ENCODE measurements at places on chromosomes 2 and 18. TPM values are rescaled to one million over a fixed set of nuclear protein-coding genes. Genes with fewer than 3 reads are reported as not detected.

Gene CCDC121
- 0.73 TPM for total RNA-seq

Gene RAPGEF4
- 0.92 TPM for total RNA-seq

Gene GPR55
- total RNA-seq, result 0.78 TPM

Gene LGALSL
- 2.6 TPM for total RNA-seq

DNA sequence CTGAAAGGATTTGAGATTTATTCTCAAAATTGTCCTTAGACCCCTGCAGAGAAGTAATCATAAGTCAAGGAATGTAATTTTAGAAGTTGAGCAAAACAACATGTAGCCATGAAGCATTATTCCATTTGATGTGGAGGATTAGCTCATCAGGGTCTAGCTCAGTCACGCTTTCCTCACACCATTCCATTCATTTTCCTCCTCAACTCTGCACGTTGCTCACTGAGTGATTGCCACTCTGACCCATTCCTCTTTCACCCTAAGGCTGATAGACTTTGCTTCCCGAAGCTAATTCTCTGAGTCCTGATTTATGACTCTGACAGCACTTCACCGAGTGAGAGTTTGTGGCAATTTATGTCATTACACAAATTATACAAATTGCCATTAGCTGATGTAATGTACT, 820.6 kb upstream of the PIK3C3 start:
- DNase-seq, result no peak

- DNase-seq, result no peak
Measured at GRCh38 chr18:677145-677544, 19.7 kb downstream of the TYMS start.

- no peak for DNase-seq
Measured at GRCh38 chr2:27069436-27069835, 2.0 kb downstream of the OST4 start.

DNA sequence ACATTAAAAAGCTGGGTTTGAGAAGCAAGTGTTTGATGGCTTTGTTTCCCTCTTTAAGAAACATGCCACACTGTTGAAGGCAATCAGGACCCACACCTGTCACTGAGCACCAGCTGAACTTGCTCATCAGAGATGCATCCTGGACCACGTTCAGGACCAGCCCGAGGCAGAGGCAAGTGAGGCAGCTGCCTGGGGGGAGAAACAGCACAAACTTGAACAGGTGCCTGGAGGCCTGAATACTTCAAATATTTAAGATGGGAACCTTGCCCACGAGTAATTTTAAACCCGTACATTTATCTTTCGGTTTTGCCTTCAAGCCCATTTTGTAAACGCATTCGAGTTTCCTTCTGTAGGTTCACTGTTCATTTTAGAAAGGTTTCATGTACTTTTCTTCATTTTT, 421.3 kb downstream of the NYAP2 start:
- DNase-seq, result no peak

GRCh38 chr18:5488844-5489243, 55.0 kb downstream of the EPB41L3 start:
- DNase-seq, result no peak
